ENCODE measurements at places on chromosomes 4 and X. TPM values are rescaled to one million over a fixed set of nuclear protein-coding genes. Genes with fewer than 3 reads are reported as not detected.

Gene HDAC8
- 44.0 TPM for total RNA-seq

Gene AFF1
- 85.0 TPM for total RNA-seq

Gene MAGEB4
- total RNA-seq = not detected

Gene MAB21L2
- total RNA-seq = 605 TPM

Gene MSANTD1
- 0.36 TPM for total RNA-seq

Gene BMPR1B
- total RNA-seq = 1.8 TPM

Gene NAP1L3
- 3.3 TPM for total RNA-seq

Gene ASB11
- total RNA-seq = not detected

Gene MAOB
- 29.0 TPM for total RNA-seq

Gene IBSP
- not detected for total RNA-seq

Gene SRP72
- total RNA-seq = 47.6 TPM

Gene KLB
- total RNA-seq = 1.4 TPM

Gene CPZ
- 1.8 TPM for total RNA-seq

Gene SLC49A3
- total RNA-seq = 5.0 TPM
